Fibroblast of the conjunctiva (primary cell): ENCODE measurements at places on chromosomes 7 and 10.

GRCh38 chr7:128705891-128706333 is 33.2 kb upstream of the CALU start:
- DNase-seq, result no peak

DNA sequence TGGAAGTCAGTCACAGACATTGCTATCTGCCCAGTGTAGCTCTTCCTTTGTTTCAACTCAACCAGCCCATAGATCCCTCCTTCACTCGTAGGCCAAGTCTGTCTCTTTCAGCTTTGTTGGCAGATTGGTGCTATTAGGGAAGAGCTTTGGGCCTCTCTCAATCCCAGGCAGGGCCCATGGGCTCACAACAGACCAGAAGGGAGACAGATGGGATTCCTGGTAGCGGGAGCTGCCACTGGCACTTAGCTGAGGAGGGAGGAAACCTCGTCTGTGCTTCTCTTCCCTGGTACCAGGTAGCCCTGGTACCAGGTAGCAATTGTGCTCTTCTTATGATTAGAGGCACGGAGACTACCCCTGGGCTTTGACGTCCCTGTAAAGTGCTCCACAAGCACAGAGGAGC is 592.0 kb downstream of the TYW1 start:
- no peak for DNase-seq

- peak; percentile 24 for DNase-seq
Observed at GRCh38 chr7:123494193-123494796, 40.1 kb downstream of the IQUB start.

- DNase-seq, result no peak
Observed at GRCh38 chr10:22580711-22581110, 133.7 kb downstream of the PIP4K2A start.

DNA sequence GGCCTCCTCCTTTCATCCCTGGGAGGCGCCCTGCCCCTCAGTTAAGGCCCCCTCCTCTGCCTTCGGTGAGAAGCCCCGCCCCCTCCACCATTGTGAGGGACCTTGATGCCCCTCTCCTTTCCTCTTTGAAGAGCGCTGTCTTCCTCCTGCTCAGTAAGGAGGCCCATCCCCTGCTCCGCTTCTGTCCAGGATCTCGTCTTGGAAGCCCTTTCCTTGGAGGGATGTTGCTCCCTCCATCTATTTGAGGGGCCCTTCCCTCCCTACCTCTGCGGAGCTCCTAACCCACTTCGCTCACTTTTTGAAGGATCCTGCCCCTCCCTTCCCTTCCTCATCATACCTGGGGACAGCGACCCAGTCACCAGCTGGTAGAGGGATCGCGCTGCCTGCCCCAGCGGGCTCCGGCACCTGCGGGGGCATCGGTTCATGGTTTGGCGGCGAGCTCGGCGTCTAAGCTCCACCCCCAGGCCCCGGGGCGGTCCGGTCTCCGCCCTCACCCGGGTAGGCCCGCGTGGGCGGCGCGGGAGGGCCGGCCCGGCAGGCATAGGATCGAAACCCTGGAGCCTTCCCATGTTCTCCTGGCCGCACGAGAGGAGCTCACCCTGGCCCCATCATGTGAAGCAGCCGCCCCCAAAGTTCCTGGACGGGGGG is 4.1 kb downstream of the KCNIP2 start:
- DNase-seq, result no peak

DNA sequence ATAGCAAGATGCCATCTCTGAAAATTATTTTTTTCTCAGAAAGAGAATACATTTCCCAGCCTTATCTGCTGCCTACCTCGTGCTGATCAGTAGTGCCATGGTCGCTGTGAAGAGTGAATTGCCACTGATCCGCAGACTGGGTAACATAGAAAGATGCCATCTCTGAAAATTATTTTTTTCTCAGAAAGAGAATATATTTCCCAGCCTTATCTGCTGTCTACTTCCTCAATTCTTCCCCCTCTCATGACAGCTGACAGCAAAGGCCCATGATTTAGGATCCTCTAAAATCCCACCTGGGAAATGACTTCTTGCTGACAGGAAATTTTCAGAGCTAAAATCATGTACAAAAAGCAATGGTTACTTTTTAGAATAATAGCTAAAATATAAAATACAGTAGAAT is 92.5 kb upstream of the AHR start:
- DNase-seq, result no peak

- DNase-seq, result no peak
Observed at GRCh38 chr10:110651044-110651958, 7.2 kb downstream of the RBM20 start.

DNA sequence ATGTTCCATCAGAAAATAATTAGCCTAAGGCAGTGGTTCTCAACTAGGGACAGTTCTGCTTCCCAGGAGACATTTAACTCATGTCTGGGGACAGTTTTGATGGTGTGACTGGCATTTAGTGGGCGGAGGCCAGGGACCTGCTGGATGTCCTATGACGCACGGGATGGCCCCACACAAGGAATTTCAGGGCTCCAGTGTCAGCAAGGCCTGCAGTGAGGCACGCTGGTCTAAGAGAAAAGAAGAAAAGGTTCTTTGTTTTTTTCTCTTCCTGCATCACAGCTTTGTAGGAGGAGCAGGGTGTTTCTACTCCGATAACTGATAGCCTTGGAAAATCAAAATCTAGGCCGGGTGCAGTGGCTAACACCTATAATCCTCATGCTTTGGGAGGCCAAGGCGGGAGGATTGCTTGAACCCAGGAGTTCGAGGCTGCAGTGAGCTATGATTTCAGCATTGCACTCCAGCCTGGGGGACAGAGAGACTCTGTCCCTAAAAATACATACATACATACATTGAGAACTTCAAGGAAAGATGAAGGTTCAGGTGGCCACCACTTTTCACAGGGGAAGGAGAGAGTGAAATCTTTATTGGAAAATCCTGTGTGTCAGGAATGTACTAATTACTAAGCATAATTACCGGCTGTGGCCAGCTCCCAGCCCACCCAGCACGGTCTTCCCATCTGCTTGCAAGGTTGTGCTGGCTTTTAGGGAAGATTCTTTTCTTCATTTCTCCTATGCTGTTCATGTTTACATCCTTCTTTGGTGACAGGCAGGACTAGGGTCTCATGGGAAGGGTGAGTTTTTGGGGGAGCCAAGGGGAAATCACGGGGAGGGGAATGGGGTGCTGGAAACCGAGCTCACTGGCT is 150.4 kb downstream of the ACTR3B start:
- no peak for DNase-seq
